Fibroblast of the aortic adventitia (primary cell): ENCODE measurements at places on chromosomes 11 and 22. TPM values are rescaled to one million over a fixed set of nuclear protein-coding genes. Genes with fewer than 3 reads are reported as not detected.

OR51B5 gene
- not detected in 2 replicates for total RNA-seq

MAJIN gene
- not detected in 2 replicates for total RNA-seq

ZP1 gene
- total RNA-seq = not detected in 2 replicates

TEX54 gene
- 0.54 TPM in 1 of 2 replicates, not detected in the other for total RNA-seq

CHRM4 gene
- total RNA-seq = not detected in 2 replicates

FAM227A gene
- 0.74 and 2.0 TPM in 2 replicates for total RNA-seq

TPBGL gene
- 0.08 TPM in 1 of 2 replicates, not detected in the other for total RNA-seq

RIC3 gene
- total RNA-seq = not detected in 2 replicates

DNA sequence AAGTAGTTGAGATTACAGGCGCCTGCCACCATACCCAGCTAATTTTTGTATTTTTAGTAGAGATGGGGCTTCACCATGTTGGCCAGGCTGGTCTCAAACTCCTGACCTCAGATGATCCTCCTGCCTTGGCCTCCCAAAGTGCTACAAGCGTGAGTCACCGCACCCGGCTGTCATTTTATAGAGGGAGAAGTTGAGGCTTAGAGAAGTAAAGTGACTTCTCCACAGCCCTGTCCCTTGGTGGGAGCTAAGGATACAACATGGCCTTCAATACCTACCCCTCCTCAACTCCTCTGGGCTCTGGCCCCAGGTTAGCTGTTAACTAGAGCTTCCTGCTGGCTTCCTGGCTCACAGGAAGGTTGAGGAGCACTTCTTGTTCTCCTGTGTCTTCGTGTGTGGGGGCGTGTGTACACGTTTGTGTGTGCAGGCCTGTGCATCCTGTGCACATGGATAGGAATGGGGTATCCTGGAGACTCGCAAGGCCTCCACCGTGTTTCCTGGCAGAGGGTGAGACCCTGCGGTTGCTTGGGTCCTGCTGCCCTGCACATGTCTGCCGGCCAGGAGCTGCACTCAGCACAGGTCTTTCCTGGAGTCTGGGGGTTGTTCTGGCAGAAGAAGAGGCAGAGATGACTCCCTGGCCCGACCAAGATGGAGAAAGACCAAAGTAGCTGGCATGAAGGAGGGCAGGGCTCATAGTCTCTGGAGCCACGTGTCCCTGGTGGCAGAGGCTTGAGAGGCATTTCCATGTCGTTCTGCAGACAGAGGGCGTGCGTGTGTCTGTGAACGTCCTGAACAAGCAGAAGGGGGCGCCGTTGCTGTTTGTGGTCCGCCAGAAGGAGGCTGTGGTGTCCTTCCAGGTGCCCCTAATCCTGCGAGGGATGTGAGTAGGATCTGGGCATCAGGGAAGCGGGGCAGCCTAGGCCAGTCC, 2.4 kb downstream of the SIDT2 start:
- DNase-seq = peak; percentile 80

- no peak for DNase-seq
These were observed 54.4 kb downstream of the ENTHD1 start for GRCh38 chr22:39839204-39839603.

GRCh38 chr11:91141655-91142054, 918.8 kb upstream of the CHORDC1 start:
- DNase-seq = no peak

DNA sequence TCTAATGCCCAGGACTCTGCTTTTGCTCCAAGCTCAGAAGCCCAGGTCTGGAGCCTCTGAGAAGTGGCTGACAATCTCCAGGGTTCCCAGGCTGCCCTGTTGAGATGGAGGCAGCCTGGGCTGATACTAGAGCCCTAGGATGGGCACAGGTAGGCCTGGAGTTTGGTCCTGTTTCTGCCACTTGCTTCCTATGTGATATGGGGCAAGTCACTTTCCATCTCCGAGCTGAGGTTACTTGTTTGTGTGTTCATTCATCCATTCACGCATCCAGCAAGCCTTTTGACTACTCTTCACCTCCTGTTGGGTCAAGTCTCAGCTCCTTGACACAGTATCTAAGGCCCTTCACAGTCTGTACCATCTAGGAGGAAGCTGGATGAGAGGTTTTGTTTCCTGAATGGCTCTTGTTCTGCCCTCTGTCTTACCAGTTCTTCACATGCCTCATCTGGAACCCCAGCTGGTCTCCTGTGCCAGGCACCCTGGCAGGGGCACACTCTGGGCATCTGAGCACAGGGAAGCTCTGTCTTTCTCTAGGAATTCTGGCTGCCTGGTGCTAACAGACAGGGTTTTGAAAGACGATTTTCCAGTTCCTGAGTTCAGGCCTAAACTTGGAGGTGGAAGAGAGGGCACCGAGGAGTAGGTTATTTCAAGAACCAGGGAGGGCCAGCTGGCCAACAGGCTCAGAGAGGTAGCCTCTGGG, 53.2 kb upstream of the AMPD3 start:
- no peak for DNase-seq

DNA sequence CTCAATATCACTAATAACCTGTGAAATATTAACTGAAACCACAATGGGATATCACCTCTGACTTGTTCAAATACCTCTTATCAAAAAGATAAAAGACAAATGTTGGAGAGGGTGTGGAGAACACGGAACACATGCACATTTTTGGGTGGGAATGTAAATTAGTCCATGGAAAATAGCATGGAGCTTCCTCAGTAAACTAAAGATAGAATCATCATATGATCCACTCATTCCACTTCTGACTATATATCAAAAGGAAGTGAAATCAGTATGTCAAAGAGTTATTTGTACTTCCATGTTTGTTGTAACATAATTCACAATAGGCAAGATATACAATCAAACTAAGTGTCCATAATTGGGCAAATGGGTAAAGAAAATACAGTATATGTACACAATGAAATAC, 57.4 kb downstream of the TYR start:
- no peak for DNase-seq

- peak; percentile 25 for DNase-seq
These were observed 32.9 kb downstream of the GALNT18 start for GRCh38 chr11:11588891-11589290.

DNA sequence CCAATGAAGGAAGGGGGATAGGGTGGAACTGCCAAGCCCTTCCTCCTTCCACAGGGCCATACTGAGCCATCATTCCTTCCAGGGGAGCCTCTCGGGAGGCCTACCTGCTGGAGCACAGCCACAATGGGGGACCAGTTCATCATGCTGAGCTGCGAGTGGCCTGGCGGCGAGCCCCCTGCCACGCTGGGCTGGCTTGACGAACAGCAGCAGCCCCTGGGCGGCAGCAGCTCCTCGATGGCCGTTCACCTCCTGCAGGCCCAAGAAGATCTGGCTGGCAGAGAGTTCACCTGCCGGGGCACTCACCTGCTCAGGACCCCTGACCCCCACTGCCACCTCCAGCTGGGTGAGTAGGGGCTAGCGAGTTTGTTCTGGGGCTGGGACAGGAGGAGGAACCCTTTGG, 5.9 kb downstream of the VSIG10L2 start:
- no peak for DNase-seq

GRCh38 chr22:38504731-38505540, 1.2 kb downstream of the DDX17 start:
- DNase-seq = no peak

DNA sequence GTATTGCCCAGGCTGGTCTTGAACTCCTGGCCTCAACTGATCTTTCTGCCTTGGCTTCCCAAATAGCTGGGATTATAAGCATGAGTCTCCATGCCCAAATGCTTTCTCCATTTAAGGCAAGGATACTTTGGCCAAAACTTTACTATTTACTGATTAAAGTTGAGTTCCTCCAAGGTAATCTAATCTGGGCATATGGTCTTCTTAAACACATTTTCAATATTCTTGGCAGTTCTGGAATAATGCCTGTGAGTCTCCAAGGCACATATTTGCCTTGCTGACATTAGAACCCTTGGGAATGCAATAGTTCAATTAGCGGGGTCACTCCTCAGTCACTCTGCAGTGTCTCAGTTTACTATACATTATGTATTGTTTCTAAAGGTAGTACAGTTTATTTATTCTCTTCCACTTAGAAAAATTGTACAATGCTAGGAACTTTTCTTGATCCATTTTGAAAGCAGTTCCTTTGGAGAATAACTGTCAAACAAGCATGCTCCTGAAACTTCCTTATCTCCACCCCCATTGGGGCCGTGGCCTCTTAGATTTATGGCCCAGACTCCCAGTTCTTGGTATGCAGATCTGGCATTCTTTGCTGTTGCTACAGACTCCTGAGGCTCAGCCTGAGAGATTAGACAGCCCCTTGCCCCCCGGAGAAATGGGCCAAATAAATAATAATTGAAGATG, 13.1 kb upstream of the RAB38 start:
- peak; percentile 81 for DNase-seq

DNA sequence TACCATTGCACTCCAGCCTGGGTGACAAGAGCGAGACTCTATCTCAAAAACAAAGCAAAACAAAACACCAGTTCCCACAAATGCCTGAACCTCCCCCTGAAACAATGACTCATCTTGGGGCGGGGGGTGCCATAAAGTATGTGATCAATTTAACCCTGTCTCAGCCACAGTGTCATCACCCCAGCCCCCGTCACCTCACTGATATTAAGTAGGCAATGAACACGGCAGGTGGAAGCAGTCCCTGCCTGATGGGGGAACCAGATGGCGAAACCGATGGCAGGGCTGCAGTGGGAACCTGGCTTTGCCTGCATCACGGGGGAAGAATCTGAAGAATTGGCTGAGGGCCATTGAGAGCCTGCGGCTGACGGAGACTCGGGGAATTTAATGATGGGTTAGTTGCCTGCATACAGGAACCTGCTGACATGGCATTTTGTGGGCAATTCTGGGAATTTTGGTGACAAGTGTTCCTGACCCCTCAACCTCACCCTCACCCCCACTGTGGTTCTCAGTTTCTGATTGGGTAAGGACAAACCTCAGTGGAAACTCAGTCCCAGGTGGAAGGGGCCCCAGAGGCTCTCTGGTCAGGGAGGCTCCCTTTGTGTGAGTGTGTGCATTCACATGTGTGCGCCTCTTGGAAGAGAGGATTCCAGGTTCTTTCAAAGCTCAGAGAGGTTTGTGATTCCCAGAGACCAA, 39.1 kb upstream of the SHISAL1 start:
- DNase-seq = peak; percentile 94

DNA sequence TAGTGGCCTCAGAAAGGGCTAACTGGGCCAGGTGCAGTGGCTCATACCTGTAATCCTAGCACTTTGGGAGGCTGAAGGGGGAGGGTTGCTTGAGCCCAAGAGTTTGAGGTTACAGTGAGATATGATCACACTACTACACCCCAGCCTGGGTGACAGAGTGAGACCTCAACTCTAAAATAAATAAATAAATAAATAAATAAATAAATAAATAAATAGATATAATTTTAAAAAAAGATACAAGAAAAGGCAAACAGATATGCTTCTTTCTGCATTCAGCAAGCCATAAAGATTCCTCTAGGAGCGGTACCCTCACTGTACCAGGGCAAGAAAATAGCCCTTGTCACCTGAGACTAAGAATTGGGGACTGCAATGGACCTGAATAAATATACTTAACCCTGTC, 1.3 kb upstream of the RSPH14 start:
- no peak for DNase-seq

GRCh38 chr11:117239295-117239694, 6.8 kb downstream of the RNF214 start:
- DNase-seq = peak; percentile 88

GRCh38 chr22:50739279-50739691, 1.3 kb downstream of the ACR start:
- no peak for DNase-seq
